ENCODE measurements at places on chromosomes 2 and 18.

- DNase-seq = no peak
These were observed 306.1 kb downstream of the NOL4 start for GRCh38 chr18:33918571-33918970.

DNA sequence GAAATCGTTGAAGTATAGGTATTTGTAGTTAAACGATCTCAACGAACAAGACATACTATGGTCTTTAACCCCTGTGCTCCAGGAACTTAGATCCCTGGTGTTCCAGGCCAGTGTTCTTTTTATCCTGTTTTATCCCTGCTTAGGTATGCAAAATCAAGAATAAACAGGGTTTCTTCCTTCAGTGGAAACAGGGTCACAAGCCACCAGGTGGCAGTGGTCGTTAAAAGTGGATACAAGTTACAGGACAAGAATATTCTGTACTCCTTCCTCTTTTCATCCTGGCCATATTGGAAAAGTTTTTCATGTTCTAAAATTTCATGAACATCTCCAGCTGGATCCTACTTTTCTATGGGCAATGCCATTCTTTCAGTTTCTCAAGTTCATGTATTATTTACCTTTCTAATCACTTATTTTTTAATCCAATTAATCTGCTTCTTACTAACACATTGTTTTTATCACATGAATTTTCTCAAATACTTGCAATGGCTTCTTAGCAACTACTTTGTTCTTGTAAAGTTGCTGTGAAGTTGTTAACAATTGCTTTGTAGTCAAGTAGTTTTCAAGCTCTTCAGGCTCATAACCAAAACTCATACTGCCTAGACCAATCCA, 16.4 kb upstream of the HNMT start:
- DNase-seq = no peak

DNA sequence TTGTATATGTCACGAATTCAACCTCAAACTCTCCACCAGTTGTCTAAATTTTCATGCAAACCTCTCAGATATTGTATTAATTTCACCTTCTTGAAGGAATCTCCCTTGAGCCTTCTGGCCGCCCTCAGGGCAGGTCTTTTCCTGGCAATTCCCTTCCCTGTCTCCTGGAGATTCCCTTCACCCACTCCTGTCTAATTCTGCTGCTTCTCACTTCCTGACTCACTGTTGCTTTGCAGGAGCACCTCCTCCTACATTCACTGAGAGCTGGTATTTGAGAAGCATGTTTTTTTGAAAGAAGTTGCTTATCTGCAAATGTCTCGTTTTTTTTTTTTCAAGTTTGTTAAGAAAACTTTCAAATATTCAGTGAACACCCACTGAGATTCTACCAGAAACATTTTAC, 79.9 kb upstream of the OTOS start:
- no peak for DNase-seq

DNA sequence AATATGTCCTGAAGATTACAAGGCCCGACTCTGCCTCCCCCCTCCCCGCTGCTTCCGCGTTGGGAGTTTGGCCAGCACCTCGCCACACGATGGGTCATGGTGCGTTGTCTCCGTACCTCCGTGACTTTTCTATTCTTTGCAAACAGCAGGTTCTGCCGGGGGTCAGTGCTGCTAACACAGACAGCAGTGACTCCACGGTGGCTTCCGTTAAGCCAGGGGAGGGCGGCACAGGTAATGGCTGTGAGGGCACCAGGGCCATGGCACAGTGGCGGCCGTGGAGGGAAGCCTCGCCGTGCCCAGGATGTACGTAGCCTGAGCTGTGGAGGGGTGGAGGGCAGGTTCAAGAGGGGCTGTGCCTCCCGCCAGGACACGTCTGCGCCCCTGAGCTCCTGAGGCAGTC, 115.5 kb downstream of the NFATC1 start:
- DNase-seq = no peak

GRCh38 chr18:49892148-49892924, 79.0 kb upstream of the ACAA2 start:
- DNase-seq = no peak

Measured in activated T-helper 9 cell treated with anti-CD3 and anti-CD28 coated beads, Interleukin-2, amount 50 U/mL, for 16 hours (primary cell).